HEK293T (cell line): ENCODE measurements at places on chromosomes 3 and 15.

DNA sequence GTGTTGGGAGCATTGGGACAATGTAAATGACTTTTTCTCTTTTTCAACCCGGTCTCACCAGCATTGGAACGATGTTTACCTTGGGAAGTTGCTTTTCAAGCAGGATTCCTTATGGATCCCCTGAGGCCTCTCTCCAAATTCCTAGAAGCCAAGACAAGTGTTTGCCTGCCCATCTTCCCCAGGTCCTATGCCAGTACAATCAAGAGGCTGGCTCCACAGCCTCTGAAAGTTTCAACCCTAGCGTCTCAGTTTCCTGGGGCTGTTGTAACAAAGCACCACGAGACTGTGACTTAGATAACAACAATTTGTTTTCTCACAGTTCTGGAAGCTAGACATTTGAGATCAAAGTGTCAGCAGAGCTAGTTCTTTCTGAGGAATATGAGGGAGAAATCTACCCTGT, 347.2 kb upstream of the UMPS start:
- no peak for DNase-seq

- DNase-seq: no peak
Observed at GRCh38 chr3:60065227-60065868, 1015.5 kb upstream of the CFAP20DC start.

DNA sequence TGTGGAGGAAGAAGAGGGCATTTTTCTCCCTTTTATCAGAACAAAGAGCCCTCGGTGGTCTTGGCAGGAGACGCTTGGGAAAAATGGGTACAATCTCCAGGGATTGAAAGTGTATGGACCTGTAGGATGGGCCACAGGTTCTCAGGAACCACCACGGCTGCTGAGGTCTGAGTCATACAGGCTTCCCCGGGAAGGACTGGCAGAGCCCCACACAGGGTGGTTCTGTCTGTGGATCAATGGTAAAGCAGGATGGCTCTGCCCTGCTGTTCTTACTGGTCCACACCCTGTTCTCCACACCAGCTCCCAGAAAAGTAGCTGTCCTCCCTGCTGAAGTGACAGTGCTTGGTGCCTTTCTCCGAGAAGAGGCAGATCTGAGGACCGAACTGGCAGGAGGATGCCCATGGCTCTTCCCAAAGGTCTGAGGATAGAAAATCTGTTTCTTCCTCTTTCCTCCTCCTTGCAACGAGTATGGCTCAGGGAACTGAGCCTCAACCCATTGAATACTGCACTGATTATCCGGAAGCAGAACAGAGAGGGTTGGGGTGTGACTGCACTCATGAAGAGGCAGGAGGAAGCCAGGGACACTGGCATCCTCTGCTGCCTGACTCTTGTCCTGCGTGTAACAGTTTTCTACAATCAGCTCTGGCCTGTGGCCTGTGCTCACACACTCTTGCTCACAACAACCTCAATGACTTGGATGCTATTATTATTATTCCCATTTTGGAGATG, 39.0 kb downstream of the KIF9 start:
- DNase-seq: no peak

- no peak for DNase-seq
Observed at GRCh38 chr3:129526121-129526900, 2.1 kb upstream of the RHO start.

DNA sequence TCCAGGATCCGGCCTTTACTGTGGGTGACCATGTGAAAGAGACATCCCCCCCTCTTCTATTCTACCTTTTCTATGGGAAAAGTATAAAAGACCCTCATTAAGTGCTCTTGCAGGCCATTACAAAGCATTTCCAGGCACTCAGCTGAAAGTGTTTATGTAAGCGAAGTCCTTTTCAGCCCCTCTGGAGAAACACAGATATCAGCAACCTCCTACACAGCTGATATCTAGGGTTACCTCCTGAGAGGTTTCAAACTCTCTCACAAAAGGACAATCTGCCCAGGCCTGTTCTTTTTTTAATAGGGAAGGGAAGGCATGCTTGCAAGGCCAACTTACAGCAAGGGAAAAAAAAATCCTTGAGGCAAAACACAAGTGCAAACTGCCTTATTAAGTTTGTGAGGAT, 12.6 kb downstream of the ETV5 start:
- DNase-seq: no peak

GRCh38 chr3:128167973-128168674, 14.8 kb downstream of the EEFSEC start:
- no peak for DNase-seq

DNA sequence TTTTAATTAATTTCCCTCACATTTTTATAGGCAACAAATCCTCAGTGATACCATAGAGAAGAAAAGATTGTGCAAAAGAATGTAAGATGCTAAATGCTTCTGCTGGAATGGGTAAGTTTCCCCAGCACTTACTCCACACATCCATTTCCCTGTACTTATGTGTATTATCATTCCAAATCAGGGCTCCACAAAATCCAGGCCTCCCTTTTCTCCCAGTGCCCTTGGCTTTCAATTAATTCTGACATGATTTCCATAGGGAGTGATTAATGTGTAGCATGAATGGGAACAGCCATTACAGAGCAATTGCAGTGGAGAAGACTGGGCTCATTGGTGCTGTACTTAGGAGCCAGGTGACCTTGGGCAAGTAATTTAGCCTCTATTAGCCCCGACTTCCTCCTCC, 41.3 kb upstream of the UBE2E1 start:
- no peak for DNase-seq

- no peak for DNase-seq
Observed at GRCh38 chr3:10548992-10549391, 43.6 kb upstream of the ATP2B2 start.

DNA sequence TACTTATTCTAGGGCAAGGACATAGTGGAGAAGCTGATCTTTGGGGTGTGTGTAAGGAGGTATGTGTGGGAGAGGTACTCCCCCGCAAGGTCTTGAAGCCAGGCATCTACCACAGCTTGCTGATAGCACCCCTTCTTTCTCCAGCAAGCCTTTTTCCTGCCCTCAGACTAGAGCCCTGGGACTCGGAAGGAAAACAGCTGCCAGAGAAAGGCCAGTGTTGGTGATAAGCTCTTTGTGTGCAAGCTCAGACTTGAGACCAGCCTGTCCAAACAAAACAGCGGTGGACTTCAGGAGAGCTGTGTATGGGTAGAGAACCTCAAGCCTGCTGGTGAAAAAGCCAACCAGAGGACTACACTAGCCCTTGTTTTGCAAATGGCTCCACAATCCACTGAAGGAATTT, 1028.6 kb downstream of the MCTP2 start:
- DNase-seq: no peak

DNA sequence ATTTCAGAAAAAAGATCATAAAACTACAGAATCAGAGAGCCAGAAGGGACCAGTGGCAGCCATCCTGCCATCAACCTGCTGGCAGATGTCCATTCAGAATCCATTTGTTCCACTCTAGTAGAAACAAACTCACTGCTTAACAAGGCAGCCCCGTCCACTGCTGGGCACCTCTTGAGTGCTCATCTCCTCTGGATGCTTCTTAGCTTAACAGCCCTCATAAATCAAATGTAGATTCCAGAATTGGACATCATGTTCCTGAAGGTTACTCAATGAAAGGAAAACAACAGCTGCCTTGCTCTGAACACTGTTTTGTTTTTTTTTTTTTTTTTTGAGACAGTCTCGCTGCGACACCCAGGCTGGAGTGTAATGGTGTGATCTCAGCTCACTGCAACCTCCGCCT, 37.3 kb downstream of the ABCC5 start:
- no peak for DNase-seq

DNA sequence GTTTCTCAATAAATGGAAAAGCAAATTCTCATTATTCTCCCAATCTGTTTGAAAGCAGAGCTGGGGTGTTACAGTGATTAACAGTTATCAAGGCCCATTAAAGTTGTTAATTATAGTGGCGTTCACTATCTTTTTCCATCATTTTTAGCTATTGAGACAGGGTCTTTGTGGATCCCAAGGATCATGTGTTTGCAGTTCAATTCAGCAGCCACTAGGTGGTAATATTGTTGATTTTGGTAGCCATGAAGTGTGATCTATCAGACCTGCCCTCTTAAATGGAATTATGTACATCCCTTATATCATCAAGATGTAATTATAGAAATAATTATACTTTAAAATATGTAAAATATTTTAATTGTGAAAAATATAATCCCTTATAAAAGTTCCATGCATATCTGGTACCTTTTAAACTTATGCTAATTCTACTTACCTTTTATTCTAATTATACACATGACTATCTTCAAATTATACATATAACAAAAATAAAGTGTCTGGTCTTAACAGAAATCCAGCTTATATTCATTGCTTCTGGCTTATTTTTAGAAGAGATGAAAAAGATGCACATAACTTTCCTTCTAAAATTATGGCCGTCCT, 126.4 kb downstream of the GREM1 start:
- DNase-seq: peak; percentile 18

DNA sequence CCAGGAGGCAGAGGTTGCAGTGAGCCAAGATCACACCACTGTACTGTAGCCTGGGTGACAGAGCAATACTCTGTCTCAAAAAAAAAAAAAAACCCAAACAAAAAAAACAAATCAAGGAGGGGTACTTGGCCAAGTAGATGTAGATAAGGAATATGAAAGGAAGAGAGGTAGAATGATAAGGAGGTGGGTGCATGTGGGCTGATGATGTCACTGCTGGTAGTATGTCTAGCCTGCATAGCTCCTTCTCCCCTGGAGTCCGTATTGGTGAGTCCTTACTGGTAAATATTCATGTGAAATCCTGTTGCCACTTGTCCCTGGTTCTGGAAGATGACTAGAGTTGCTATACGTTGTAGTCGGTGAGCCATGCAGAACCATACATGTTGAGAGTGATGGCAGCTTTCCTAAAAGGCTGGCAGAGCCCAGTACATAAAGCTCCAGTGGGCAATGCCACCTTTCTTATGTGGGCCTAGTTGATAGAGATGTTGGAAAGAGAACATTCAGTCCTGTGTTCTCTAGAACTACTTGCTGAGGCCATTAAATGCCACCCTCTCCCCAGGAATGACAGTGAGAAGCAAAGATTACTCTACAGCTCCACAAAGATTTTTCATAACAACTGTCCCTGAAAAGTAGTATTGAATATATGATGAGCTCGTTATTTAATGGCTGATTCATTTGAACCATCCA, 11.0 kb downstream of the KAT2B start:
- no peak for DNase-seq
